ENCODE measurements at places on chromosomes 6 and 20.

GRCh38 chr6:163384510-163384909 lies 30.0 kb upstream of the QKI start:
- no peak for DNase-seq

GRCh38 chr6:12081771-12082170 lies 69.7 kb downstream of the HIVEP1 start:
- no peak for DNase-seq

GRCh38 chr6:66628917-66629316 lies 921.9 kb upstream of the EYS start:
- no peak for DNase-seq

GRCh38 chr6:12648171-12648570 lies 68.4 kb upstream of the PHACTR1 start:
- DNase-seq: no peak

DNA sequence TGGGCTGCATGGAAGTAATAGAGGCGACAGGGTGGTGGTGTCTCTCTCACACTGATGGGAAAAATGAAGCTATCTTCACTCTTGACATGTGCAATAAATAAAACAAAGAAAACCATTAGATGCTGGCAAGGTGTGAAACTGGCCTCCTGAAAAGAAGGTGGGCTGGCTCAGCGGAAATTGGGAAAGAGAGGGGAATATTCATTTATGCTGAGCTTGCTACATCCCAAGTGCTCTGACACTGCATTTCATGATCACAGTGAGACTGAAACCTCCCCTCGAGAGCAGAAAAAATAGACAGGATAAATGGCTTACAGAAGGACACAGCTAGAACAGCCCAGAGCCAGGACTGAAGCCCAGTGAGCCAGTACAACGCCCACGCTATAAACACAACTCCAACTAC lies 112.1 kb upstream of the SMLR1 start:
- DNase-seq: no peak

GRCh38 chr6:73418081-73418741 lies 23.6 kb downstream of the DDX43 start:
- no peak for DNase-seq

- no peak for DNase-seq
These were observed 44.4 kb downstream of the FYN start for GRCh38 chr6:111828809-111829208.

GRCh38 chr6:138811866-138812265 lies 16.0 kb downstream of the ECT2L start:
- DNase-seq: no peak

GRCh38 chr6:96563853-96564252 lies 925 bp downstream of the FHL5 start:
- DNase-seq: no peak

- no peak for DNase-seq
These were observed 100.1 kb downstream of the ARID1B start for GRCh38 chr6:156877126-156877863.

- no peak for DNase-seq
These were observed 95.6 kb downstream of the SYCP2 start for GRCh38 chr20:59837623-59838394.

DNA sequence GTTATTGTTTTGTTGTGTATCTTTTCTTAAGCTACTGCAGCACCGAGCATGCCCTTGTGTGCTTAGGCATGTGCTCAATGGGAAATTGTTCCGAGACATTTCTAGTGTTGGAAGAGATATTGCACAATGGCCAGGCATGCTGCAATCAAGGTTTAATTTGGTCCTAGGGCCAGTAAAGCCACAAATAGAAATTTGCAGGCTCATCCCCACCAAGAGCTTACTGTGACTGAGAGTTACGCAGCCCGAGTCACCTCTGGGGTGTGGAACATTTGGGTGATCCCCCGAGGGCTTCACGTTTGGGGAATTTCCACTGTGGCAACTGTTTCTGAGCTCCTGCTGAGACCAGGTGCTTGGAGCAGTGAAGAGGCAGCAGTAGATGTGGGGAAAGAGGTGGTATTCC lies 65.8 kb downstream of the ADTRP start:
- no peak for DNase-seq

DNA sequence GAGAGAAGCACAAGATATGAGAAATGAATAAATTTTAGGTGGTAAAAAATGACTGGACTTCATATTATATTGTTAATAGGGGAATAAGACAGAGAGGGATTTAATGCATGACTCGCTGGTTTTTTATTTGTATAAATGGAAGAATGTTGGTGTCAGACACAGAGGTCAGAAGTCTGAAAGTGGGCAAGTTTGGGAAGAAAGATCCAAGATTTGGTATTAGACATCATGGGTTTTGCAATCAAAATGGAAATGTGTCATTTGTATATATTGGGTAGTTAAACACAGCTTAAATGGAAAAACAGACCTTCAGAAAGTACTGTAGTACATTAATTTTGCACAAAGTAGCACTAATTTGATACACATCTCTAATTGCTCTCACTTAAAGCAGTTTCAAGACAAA lies 96.2 kb downstream of the EYA4 start:
- DNase-seq: no peak
